Activated CD8-positive, alpha-beta memory T cell treated with anti-CD3 and anti-CD28 coated beads for 24 hours (primary cell): ENCODE measurements at places on chromosomes 12 and 14.

DNA sequence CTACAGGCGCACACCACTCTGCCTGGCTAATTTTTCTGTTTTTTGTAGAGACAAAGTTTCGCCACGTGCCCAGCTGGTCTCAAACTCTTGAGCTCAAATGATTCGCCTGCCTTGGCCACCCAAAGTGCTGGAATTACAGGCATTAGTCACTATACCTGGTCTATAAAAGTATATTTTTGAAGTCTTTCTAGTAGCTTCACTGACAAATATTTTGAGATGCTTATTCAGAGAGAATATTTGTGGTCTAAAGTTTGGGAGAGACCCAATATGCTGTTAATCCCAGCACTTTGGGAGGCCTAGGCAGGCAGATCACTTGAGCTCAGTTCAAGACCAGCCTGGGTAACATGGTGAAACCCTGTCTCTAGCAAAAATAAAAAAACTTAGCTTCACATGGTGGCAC lies 22.0 kb upstream of the PPP1R12A start:
- no peak for DNase-seq

DNA sequence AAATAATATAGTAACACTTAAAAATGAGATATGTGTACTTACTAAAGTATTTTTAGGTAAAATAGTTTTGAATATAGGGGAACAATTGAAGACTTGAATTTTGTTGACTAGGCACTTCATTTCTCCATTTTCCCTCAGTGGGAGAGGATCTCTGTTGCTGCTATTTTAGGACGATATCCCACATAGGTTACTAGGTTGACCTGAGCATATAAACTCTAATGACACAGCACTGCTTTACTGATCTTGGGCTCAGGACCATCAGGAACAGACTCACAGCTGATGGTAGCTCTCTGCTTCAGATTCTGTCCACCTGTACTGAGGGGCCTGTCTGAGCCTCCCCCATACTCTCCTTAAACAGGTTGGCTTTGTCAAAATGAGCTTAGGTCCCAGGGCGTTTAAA lies 5.9 kb downstream of the NEDD1 start:
- DNase-seq = no peak

- DNase-seq = no peak
Observed at GRCh38 chr12:11986165-11986564, 84.6 kb upstream of the BCL2L14 start.

DNA sequence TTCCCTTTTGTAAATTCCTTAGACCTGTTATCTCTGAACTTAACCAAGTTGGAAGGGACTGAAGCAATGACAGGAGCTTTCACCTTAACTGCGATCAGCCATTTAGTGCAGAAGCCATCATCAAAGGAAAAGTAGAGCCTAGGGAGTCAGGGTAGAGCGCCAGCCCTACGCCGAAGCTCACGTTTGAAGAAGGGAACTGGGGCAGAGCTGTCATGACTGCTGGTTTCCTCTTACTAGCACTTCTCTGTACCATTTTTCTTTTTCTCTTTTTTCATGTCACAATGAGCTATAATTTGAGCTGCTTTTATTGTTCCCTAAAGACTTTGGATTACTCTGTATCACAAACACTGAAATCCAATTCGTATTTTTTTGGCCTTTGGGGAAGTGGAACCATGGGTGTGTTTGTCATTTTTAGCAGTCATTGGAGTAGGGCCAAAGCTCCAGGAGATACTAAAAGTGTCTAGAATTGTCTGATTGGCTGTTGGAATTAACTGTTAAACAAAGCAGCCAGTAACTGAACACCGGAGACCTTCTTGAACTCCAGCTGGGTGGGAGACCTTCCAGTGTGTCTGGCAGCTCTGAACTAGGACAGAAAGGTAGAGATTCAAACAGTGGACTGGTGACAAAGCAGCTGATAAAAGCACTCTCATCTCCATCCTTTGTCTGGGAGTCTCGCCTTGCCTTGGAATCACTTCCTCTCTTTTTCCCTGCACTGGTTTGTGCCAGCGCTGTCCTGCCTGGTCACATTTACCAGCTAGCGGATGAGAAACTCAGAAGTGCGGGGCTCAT lies 9.1 kb downstream of the MTRFR start:
- DNase-seq = peak; percentile 44

DNA sequence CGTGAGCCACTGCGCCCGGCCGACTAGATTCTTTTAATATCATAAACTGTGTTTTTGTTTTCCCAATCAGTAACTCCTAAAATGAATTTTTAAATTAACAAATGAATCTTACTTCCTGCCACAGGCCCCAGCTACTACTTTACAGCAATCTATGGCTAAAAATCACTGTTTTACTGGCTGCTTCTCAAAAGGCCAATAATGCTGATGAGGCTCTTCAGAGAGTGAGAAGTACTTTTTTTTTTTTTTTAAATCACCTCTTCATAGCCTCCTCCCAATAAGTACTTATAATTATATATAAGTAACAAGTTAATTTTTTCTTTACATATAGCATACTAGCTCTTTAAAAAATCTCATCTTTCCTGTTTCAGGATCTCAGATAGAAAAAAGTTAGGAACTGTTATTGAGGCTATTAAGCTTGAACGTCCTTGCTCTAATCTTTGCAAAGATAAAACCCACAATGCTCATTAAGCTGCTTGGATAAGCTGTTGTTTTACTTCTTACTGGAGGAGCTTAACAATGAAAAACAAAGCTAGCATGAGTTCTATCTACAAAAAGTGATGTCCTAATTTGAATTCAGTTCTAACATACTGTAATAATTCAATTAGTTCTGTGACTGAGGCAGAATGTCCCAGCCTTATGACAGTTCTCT lies 12.8 kb upstream of the WDR20 start:
- DNase-seq = no peak

GRCh38 chr12:55372521-55372920 lies 9.7 kb downstream of the OR6C75 start:
- DNase-seq = no peak

GRCh38 chr12:72000969-72001648 lies 62.5 kb downstream of the TPH2 start:
- DNase-seq = no peak

- DNase-seq = no peak
Observed at GRCh38 chr12:59115526-59115925, 195.2 kb upstream of the LRIG3 start.

GRCh38 chr12:31231611-31232360 lies 94.2 kb downstream of the SINHCAF start:
- no peak for DNase-seq

DNA sequence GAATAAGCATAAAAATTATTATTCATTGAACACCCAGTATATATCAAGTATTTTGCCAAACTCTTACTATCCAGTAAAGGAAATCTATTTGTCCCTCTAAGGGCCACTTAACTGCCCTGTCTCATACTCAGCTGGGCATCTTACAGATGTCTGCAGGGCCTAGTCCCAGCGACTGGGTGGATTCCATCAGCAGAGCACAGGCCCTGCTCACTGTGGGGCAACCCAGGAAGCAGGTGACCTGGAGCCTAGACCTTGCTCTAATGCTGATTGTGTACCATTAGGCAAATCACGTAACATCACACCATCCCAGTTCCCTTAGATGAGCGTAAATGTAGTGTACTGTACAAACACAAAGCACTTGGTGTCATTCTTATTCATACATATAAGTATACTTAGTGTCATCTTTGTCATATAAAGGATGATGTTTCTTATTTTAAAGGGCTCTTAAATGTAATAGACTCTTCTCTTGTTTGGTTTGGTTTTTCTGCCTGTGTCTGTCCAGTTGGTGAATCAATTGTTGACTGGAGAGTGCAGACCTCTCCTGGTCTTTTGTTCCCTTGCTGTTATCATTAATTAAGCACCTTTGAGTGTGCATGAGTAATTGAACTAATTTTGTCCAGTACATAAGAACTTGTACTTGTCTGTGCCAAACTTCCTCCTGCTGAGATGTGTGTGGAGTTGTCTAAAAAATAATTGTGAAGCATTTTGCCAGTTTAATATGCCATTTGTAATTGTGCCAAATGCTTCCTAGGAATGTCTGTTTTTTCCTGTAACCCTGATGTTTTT lies 49.3 kb downstream of the RAB35 start:
- peak; percentile 24 for DNase-seq

DNA sequence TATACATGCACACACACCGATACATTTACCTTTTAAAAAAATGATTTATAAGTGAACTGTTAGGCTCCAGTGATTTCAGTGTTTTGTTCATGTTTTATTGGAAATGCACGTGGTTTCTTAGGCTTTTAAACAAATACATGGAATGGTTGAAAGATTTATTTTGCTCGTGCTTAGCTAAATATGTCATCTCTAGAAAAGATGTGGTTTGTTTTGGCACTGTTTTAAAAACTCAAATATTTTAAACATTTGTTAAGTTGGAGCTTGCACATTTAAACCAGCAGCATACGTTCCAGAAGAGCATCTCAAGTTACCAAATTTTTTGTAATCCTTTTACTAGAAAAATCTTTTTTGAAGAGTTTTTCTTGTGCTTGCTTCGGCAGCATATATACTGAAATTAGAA lies 44.5 kb downstream of the FOXA1 start:
- DNase-seq = no peak

DNA sequence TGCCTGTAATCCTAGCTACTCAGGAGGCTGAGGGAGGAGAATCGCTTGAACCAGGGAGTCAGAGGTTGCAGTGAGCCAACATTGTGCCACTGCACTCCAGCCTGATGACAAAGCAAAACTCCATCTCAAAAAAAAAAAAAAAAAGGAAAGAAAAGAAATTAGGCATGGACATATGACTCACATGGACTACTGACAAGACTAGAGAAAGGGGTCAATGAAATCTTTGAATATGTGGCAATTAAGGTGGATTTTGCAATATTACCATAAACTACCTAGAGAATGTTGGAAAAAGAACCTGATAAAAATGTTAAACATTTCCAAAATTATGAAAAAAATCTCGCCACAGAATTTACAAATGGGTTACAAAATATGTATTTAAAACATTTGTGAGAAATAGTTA lies 873.6 kb downstream of the C12orf50 start:
- no peak for DNase-seq

DNA sequence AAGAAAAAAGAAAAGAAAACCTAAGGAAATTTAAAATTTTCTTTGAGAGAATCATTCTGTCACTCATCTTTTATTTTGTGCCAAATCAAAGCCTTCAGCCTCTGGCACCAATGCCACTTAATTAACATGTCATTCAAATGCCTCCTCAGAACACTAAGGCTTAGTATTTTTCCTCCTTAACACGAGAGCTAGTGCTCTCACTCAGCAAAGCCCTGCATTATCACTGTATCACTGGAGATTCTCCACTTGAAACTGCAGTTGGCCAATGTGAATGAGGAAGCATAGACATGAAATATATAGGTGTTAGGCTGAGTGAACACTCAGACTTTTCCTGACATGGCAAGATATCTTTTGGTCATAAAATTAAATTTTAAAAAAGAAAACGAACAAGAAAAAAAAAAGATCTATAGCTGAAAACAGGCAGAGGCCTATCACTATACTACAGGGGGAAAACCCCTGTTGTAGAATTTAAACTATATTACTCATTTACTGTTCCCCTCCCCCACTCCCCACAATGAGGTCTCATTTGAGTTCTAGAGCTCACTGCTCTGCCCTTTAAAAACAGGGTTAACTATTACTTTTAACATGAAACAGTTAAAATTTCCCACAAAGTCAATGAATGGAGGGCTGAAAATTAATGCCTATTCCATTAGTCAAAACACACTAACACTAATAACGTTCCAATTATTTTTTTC lies 5.1 kb downstream of the MBIP start:
- DNase-seq = no peak

GRCh38 chr12:123105211-123105826 lies 45.6 kb downstream of the PITPNM2 start:
- DNase-seq = no peak

- DNase-seq = no peak
Observed at GRCh38 chr14:24465368-24465767, 22.8 kb upstream of the SDR39U1 start.

GRCh38 chr12:105330931-105331804 lies 677 bp downstream of the C12orf75 start:
- DNase-seq = peak; percentile 74

DNA sequence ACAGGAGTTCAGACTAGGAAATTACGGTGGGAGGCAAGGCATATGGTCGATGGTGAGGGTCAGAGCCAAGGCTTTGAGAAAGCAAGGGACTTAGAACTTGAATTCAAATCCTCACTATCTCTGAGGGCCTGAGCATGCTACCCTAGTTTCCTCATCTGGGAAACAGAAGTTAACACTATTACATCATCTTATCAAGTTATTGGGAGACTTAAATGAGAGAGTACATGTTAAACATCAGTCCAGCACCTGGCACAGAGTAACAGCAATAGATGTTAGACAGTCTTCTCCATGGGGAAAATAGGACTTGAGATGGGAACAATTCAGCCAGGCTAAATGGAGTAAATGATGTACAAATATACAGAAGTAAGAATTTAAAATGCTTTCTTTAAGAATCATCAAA lies 38.5 kb downstream of the SLC38A1 start:
- no peak for DNase-seq

DNA sequence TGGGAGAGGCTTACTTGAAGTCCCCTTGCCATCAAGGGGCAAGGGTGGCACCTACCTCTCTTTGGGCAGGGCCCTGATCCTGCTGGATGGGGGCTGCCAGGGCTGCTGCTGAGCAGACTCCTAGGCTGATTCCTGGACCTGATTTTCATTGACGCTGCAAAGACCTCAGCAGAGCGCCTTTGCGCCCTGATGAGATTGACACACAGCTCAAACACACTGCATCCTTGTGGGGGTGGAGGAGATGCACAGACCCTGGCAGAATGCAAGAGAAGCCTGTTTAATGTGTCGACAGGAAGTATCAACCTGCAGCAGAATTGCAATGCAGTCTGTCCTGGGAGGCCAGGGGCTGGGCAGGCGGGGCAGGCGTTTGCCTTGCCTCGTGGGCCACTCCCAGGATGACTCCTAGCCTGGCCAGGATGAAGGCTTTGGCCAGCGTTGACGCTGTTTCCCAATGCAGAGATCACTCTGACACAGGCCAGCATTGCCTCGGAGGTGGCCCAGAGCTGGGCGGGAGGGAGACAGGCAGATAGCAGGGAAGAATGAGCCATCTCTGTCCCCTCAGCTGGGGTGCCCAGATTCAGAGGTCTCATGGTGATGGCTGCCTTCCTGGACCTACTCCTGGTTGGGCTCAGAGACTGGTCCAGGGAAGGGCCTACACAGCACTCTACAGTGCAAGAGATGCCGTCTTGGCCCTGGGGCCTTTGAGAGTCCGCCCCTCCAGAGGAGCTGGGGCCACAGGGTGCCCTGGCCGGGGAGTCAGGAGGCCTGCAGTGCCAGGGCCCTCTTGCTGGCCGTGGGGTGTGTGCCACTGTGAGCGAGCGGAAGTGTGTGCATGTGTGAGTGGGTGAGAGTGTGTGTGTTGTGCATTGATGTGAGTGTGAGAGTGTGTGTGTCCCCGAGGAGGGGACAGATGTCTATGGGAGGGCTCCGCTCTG lies 108.3 kb downstream of the KIF26A start:
- DNase-seq = no peak

- DNase-seq = no peak
Observed at GRCh38 chr12:76863005-76863670, 15.7 kb downstream of the CSRP2 start.

DNA sequence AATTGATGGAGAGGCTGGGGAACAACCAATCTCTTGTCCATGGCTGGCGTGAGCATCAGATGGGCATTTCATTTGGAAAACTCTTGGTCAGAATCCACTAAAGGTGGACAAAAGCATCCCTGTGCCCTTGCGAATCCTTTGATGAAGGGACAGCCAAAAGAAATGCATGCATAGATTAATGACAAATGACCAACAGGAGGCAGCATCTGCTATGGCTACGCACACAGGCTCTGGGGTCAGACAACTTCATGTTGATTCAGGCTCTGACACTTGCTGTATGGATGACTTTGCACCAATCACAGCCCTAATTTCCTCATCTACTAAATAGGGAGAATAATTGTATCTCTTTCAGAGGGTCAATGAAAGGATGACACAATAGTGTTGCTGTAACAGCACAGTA lies 117.5 kb downstream of the ASCL4 start:
- DNase-seq = no peak
